ENCODE measurements at places on chromosomes 12 and 14.

GRCh38 chr12:130880411-130880885 lies 8.6 kb downstream of the RAN start:
- DNase-seq, result no peak

DNA sequence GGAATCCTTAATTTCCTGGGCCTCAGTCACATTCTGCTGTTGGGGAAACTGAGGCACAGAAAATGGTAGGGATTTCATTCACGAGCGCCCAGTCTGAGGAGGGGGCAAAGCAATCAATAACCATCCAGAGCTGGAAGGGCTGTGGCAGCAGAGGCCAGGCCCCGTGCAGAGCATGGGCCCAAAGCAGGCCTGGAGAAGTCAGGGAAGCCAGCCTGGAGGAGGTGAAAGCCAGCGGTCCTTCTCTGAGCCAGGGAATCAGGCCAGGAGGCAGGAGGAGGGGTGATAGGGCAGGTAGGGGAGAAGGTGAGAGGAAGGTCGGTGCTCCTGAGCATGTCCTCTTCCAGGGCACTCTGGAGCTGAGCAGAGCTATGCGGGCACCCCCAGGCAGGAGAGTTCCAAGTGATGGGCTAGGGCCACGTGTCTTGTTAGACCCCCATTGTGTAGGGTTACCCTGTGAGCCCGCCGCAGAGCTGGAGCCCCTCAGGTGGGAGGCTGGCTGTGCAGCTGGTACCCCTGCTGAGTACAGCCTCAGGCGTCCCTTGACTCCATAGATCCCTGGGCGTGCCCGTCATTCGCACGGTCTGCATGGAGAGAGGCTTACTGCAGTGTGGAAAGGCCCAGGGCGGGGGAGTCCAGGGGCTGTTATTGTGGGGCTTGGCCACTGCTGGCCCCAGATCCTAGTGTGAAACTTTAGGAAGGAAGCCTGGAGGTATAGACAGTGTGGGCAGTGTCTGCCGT lies 4.8 kb downstream of the TNFAIP2 start:
- DNase-seq, result no peak

GRCh38 chr14:82113007-82113406 lies 579.4 kb upstream of the SEL1L start:
- no peak for DNase-seq

GRCh38 chr14:104282332-104283196 lies 144.2 kb downstream of the KIF26A start:
- peak; percentile 96 for DNase-seq

DNA sequence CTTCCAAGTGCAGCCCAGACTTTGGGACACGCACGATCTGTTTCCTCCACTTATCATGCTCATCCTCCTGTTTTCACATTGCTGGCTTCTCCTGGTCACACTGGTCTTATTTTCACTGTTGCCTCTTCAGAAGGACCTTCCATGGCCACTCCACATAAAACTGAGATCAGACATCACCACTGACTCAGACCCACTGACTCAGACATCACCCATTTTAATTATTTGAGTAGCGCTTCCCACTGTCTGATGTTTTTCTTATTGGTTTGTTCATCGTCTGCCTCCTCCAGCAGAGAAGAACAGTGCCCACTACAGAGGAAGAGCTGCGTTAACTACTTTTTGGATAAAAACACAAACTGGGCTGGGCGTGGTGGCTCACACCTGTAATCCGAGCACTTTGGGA lies 270.5 kb upstream of the PWP1 start:
- DNase-seq, result no peak

DNA sequence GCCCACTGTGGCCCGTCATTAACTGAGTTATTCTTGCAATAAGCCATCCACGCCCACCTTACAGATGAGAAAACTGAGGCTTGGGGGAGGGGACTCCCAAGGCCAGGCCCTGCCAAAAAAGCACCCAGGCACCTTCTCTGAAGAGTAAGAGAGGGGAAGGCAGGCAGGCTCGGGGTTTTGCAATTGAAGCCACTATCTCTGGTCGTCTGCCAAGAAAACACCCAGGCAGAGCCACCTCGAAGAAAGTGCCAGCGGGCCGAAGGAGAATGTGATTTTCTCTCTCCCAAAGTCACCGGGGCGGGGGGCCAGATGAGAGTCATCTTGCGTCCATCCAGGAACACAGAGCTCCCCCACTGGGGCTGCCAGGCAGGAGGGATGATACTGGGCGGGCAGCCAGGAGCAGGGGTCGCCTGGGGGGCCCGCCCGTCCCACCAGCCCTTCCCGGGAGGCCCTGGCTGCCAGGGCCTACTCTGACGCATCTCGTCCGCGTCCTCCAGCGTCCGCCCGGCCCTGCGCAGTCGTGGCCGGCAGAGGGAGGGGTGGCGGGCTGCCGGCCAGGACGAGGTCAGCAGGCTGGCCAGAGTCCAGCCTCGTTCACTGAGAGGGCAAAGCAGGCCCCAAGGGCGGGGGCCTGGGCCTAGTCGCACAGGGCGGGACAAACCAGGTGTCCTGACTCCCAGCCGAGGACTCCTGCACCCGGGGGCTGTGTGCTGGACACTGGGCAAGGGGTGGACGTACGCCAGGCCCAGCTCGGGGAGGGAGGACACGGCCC lies 74.3 kb downstream of the RFLNA start:
- DNase-seq, result no peak
